ENCODE measurements at places on chromosomes 13 and 19.
A peak's percentile ranks its signal among the peaks of the same experiment; 100 is the strongest.

DNA sequence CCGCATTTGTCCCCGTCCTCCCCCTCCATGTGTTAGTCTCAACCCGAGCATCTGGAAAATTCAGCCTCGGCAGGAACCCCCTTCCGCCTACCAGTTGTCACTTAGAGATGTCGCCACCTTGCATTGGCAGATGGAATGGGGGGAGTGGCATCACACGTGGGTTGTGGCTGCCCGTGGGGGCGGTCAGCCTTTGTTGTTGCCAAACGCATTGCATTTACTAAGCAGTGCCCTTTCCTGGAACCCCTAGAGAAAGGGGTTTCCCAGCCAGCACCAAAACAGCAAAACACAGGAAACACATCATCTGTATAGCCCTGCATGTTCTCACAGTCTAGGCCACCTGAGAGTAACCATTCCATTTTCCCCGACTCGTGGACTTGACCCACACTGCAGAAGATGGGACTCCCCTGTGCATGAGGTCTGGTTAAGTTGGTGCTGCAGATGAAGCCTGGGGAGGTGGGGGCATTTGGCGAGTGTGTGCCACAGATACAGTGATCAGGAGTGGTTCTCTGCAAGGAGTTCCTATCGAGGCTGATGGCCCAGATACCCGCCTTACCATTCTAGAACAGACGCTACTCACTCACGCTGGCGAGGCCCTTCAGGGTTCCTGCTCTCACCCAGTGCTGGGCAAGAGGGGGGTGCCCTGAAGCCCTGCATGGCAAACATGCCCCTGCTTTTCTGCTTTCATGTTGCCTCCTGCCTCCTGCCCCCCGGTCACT is 38.3 kb downstream of the TMED1 start:
- peak; percentile 95 for DNase-seq

- no peak for DNase-seq
Observed at GRCh38 chr19:13615890-13616289, 109.6 kb upstream of the CACNA1A start.

DNA sequence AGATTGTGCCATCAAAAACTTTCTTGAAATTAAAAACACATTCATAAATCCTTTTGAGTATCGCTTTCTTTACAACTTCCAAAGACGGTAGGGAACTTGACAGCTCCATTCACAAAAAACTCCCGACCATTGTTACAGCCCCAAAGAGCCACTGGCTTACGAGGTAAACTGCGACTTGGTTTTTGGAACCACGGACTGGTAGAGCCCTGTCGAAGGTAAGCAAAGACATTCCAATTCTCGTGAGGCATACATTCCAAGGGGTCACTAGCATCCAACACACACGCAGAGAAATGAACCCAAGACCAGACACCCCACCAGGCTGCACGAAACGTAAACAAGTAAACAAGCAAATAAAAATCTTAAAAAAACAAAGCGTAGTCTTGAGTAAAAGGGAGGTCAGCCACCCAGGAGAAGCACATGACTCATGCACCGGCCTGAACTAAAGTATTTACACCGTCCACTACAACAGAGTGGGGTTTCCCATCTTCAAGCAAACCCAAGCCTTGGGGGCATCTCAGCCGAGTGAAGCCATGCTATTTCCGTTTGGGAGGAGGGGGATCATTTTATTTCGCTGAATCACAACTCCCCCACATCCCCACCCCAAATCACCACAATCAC is 1.4 kb downstream of the BRD4 start:
- no peak for DNase-seq

DNA sequence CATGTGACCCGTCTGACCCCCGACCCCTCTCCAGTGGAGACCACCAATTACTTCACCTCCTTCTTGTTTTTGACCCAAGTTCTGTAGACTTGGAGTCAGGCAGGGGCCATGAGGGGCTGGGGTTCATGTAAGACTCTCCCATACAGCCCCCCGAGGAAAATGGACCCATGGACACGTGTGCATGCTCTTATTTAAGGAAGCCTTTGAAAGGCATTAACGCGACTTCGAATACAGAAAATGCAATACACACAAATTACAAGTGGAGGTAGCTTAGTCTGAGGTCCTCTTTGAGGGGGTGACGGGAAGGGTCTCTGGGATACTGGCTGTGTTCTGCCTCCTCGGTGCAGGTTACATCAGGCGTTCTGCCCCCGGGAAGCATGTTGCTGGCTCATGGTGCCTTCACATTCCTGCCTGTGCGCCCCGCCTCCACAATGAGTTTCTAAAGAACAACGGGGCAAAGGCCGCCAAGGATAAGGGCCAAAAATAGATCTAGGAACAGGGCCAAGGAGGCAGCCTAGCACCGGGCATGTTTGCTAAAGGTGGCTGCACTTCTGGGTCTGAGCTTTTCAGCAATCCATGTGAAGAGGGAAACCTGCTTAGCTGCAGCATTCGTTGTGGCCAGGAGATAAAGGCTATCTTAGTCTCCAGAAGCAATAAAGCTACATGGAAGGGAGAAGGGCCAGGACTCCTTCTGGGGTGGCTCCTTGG is 54.5 kb downstream of the RAB20 start:
- no peak for DNase-seq

DNA sequence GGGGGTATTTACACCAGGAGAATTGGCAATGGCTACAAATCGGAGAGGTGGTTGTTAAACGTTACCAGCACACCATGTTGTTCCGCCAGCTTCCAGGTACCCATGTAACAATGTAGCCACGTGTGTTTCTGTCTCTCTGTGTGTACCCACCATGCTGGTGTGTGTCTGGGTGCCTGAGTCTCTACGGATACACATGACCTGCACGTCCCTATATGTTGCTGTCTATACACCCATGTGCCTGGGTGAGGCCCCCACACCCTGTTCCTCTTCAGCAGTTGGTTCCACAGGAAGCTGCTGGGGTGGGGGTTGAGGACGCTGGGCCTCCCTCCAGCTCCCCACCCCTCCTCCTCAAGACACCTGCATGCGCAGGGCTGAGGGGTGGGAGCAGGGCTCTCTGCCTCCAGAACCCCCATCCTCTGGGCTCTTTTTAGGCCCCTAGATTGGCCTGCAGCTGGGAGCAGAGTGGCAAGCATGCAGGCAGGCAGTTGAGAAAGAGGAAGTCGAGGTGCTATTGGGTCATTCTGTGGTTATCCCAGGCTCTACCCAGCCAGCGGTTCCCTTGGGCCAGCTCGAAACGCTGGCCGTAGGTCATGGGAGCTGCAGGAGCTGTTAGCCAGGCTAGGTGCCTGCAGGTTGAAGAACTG is at the start of gene ARHGEF18:
ARHGEF18 (plus strand) TSS at position 351 of the 644 bp plus-strand sequence. CDS start 13,954 bp downstream, outside the sequence.
- DNase-seq: peak; percentile 47

DNA sequence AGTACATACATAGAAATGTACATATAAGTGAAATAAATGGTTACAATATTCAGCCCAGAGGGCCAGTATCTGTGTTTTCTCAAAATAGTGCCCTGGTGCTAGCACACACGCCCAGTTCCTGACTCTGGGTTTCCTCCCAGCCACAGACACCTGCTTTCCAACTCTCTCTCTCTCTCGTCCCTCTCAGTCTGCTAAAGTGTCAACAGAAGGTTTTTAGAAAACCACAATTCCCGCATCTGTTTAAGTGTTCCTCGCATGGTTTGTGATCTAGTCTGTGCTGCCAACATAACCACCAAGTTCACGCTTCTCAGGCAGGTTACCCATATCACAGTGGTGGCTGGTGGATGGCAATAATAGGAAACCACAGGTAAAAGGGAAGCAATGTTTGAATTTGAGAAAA is 17.8 kb upstream of the UPF3A start:
- DNase-seq: peak; percentile 28

DNA sequence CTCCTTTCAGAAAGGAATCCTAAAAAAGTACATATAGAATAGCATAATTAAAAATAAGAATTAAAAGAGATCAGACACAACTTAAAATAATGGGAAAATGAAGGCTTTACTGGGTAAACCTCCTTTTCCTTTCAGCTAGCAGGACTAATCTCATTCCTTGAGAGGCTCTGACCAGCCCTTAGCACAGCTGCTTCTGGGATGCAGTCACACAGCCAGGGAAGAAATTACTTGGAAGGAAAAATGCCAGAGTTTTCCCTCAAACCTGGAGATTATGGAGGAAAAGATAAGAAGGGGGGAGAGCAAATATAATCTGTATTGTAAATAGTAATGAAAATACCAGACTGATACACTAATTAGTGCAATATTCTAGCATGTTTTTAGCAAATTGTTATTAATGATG is 91.8 kb downstream of the LRCH1 start:
- no peak for DNase-seq

- DNase-seq: no peak
Observed at GRCh38 chr19:17868669-17869068, 3.1 kb upstream of the SLC5A5 start.

DNA sequence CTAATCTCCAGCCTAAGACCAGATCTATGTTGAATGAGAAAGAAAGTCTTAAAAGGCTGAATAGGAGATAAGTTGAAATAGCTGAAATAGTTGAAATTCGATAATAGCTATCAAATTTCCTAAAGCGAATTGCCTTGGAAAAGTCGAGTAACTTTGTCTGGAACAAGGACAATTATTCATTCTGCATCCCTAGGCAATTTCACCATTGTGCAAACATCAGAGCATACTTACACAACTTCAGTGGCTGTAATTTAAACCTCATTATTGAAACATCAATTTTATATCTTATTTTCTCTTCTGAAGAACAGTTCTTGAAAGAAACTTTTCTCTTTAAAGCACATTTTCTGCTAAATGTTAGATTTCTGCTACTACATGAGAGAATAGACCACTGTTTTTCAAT is 13.6 kb downstream of the TNFSF13B start:
- DNase-seq: no peak

DNA sequence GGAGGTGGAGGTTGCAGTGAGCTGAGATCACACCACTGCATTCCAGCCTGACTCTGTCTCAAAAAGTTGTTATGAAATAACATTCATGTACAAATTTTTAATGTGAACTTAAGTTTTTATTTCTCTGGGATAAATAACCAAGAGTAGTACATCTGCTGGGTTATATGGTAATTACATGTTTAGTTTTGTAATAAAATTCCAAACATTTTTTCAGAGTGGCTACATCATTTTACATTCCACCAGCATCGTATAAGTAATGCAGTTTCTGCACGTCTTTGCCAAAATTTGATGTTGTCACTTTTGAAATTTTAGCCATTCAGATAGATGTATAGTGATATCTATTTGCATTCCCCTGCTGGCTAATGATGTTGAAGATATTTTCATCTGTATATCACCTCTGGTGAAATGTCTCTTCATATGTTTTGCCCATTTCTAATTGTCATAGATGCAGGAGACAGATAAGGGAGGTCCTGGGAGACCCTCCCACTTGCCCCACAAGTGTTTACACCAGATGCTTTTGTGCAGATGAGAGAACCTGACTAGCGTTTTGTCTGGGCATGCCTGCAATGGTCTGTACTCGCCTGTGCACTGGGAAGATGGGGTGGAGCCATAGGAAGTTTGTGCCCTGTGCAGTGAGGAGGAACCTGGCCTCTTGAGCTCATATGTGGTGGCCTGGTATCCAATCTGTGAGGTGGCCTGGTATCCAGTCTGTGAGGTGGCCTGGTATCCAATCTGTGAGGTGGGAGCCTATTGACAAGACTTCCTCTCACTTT is 12.7 kb upstream of the KBTBD6 start:
- DNase-seq: no peak
